Activated CD4-positive, alpha-beta T cell treated with anti-CD3 and anti-CD28 coated beads for 4 hours (primary cell): ENCODE measurements at places on chromosomes 13 and 19.

- DNase-seq, result no peak
These were observed 75.4 kb upstream of the NPAS1 start for GRCh38 chr19:46944123-46944748.

DNA sequence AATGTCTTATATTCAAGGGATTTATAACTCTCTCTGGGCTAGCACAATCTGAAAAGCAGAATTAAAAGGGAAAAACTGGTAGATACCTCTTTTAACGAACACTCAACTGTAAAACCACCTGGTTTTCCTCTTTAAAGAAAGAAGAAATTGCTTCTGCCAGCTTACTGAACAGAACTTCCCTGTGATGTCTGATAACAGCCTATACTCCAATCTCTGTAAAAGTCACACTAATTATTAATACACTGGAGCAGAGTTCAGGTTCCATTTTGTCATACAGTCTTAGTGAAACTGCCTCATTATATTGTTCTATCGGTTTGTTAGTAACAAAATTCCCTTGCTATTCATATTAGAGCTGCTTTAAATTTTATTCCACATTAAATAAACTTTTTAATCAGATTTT, 251.0 kb upstream of the STARD13 start:
- DNase-seq, result no peak

- DNase-seq, result no peak
These were observed 66.6 kb downstream of the GADD45B start for GRCh38 chr19:2542341-2543069.

DNA sequence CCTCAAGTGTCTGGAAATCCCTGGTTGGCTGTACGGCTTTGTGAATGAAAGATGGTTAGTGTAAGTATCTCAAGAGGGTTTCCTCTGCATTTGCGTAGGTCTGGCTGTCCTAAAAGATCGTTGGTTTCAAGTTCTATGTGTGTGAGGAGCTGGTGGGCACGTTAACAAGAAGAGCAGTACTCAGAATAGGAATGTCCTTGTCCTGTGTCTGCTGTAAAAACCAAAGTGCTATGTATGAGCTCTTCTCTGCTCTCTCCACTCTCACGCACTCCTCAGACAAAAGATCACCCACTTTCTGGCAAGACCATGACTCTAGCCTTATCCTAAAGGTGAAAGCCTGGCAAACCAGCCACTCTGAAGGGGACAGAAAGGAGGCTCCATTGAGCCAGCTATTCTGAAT, 39.1 kb downstream of the USP12 start:
- DNase-seq, result no peak

DNA sequence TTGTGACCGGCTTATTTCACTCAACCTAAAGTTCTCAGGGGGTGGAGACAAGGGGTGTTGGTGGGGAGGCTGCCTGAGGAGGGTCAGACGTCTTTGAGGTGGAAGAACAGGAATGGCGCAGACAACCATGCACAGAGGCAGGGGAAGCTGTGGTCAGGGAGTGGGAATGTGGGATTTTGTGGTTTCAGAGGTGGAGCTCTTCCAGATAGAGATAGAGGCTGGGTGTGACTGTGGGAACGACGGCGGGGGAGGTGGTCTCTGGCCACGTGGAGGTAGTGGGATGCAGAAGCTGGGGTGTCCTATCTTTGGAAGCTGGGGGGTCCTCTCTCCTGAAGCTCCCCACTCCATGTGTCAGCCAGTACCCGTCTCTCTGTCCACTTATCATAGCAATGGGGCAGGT, 7.8 kb upstream of the KLK14 start:
- DNase-seq, result no peak

DNA sequence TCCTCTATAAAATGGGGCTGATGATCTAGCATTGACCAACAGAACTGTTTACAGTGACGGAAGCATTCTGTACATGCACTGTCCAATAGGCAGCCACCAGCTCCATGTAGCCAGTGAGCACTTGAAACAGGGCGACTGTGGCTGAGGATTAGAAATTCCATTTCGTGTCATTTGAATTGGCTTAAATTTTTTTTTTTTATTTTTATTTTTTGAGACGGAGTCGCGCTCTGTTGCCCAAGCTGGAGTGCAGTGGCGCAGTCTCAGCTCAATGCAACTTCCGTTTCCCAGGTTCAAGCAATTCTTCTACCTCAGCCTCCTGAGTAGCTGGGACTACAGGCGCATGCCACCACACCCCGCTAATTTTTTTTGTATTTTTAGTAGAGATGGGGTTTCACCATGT, 3.0 kb downstream of the PRKCG start:
- DNase-seq, result no peak

DNA sequence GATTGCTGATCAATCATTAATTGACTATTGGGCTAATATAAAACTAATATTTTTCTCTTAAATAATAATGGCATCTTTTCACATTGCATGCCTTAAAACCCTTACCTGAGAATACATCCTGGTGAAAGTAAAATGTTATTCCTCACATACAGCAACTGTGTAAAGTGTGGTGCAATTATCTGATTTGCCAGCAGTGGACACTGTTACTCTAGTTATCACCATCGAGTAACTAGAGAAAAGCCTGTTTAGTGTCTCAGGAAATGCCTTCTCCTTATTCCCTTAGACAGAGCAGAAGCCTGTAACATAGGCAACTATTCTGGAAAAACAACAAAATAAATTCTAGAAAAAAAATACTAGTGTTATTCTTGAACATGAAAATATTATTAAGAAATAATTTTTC, 459.8 kb downstream of the FGF14 start:
- DNase-seq, result no peak

GRCh38 chr13:51550151-51550550, 34.1 kb upstream of the WDFY2 start:
- no peak for DNase-seq

GRCh38 chr19:46670813-46671212, 9.8 kb upstream of the DACT3 start:
- DNase-seq, result no peak

DNA sequence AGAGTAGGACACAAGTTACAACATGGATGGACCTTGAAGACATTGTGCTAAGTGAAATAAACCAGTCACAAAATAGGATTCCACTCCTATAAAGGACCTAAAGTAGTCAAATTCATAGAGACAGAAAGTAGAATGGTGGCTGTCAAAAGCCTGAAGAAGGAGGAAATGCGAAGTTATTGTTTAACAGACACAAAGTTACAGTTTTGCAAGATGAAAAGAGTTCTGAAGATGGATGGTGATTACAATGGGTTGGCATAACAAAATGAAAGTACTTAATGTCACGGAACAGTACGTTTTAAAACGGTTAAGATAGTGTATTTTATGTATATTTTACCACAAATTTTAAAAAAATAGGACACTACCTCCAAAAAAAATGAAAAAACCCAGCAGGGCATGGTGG, 34.8 kb downstream of the FOXO1 start:
- no peak for DNase-seq

DNA sequence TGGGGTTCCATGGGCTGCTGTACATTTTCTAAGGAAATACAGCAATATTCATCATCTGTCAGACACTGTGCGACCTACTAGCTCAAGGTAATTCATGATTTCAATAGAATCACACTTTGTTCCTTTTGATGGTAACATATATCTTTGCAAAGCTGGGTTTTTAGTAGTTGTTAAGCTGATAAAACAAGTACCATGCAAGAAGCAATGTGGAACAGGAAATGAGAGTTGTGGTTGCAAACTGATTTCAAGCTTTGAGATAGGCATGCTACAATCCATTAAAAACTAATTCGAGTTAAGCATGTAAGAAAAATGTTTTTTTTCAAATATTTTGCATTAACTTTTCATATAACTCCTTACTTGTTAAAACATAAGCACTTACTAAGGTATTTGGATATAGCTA, 6.8 kb upstream of the MBNL2 start:
- no peak for DNase-seq

DNA sequence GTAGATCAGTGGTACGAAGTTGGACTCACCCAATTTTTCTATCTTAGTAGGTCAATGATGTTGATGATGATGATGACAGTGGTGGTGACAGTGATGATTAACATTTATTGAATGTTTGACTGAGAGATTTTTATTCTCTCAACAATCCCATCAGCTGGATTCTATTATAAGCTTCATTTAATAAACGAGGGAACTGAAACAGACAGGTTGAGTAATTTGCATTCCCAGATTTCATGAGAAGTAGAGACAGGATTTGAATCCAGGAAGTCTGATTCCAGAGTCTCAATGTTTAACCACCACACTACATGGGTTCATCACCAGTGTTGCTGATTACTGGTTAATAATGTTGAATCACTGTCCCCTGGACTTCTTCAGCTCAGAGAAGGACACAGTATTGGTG, 168.9 kb downstream of the FLT1 start:
- no peak for DNase-seq

- no peak for DNase-seq
These were observed 4.5 kb upstream of the SHISA7 start for GRCh38 chr19:55447421-55448174.

DNA sequence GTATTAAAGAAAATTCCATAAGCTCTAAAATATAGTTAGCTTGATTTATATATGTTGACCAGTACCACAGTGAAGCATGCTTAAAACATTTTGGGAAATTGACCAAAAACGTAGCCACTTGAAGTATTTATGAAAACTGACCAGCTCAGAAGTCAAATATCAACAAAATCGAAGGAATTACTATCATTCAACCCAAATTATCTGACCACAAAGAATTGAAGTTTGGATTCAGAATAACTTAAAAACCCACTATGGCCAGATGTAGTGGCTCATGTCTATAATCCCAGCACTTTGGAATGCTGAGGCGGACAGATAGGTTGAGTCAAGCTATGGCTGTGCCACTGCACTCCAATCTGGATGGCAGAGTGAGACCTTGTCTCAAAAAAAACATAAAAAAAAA, 31.9 kb downstream of the GPALPP1 start:
- no peak for DNase-seq

- no peak for DNase-seq
These were observed 83.0 kb upstream of the FNDC3A start for GRCh38 chr13:48892688-48893075.

DNA sequence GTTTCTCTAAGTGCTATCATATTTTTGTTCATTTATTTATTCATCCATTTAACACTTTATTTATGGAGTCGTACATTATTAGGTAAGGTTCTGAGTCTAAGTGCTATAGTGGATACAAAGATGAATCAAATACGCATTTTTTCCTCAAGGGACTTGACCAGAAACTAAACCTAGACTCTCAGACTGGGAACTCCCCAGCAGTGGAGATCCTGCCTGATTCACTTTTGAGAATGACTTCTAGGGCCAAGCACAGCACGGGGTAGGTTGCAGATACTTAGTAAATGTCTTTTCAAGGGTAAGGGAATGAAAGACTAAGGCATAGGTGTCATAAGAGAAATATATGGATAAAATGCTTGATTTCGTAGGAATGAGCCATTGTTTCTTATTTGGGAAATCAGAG, 7.2 kb downstream of the DNAJC15 start:
- DNase-seq, result no peak

GRCh38 chr13:39699274-39699673, 43.8 kb downstream of the COG6 start:
- DNase-seq, result no peak

- no peak for DNase-seq
These were observed 90.5 kb upstream of the ANKRD10 start for GRCh38 chr13:111005364-111005763.

- DNase-seq, result no peak
These were observed 12.2 kb downstream of the SMAD9 start for GRCh38 chr13:36907821-36908220.

- peak; percentile 71 for DNase-seq
These were observed 1.3 kb upstream of the CEACAM3 start for GRCh38 chr19:41795031-41795461.

- no peak for DNase-seq
These were observed 28.6 kb downstream of the ALOX5AP start for GRCh38 chr13:30763786-30764413.

DNA sequence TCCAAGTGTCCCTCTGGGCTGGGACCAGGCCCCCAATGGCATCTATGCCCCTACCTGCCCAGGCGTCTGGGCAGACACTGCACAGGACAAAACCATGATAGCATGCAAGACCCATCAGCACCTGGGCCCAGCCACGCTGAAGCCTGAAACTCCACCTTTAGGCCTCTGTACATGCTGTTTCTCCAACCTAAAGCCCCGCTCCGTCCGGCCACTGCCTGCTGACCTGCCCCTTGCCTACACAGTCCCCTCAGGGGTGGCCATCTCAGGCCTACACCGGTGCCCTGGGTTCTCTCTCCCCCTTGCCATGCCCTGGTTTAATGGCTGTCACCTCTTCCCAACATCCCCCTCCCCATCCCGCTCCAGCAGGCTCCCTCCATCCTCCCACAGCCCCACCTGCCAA, 15.3 kb downstream of the GJA3 start:
- no peak for DNase-seq

GRCh38 chr19:16400911-16401591, 70.7 kb downstream of the EPS15L1 start:
- peak; percentile 39 for DNase-seq

GRCh38 chr13:48782429-48782840, 128.7 kb downstream of the CYSLTR2 start:
- DNase-seq, result no peak

- peak; percentile 74 for DNase-seq
These were observed 622 bp upstream of the FXYD5 start for GRCh38 chr19:35153701-35154524.

DNA sequence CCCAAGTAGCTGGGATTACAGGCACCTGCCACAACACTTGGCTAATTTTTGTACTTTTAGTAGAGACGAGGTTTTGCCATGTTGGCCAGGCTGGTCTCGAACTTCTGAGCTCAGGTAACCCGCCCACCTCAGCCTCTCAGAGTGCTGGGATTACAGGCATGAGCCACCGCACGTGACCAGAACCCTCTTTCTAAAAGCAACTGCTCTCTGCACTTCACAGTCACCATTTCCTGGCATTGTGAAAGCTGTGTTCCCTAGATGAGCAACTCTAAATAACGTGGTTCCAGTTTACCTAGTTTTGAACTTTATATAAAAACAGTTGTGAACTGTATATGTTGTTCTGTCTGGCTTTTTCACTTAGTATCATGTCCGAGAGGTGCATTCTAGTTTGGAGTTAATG, 152.9 kb downstream of the SIPA1L3 start:
- no peak for DNase-seq

- DNase-seq, result no peak
These were observed 24.7 kb downstream of the ZSWIM9 start for GRCh38 chr19:48194844-48195830.

- no peak for DNase-seq
These were observed 8.0 kb downstream of the MAP2K2 start for GRCh38 chr19:4115818-4116385.

DNA sequence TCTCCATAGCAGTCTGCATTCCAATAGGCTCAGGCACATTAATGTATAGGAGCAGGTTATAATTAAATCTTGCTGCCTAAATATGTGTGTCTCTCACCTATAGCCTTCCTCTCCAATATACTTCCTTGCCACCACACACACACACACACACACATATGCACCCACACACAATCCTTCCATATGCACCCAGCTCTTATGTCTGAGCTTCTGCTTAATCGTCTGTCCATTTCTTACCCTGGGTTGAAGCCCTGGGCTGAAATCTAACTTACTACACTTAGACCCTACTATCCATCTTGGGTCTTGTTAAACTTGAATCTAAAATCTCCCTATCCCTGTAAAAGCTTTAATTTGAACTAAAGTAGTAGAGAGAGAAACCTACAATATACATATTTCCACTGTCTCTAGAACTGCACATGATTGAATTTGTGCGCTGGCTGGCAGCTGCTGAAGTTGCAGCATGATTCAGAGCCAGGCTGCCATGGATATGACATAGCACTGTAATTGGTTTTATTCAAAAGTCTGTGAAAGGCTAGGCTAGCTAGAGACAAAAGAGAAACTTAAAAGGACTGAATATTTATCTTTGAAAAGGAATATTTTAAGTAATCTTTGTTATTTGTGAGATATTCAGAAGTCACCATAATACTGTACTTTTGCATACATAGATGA, 25.7 kb upstream of the FREM2 start:
- DNase-seq, result no peak

GRCh38 chr19:7355151-7355820, 6.5 kb downstream of the ARHGEF18 start:
- DNase-seq, result no peak
